ENCODE measurements at places on chromosomes 4 and X. TPM values are rescaled to one million over a fixed set of nuclear protein-coding genes. Genes with fewer than 3 reads are reported as not detected.

- no peak overlapping the region for H3K27ac ChIP-seq
- no peak for DNase-seq
- H3K4me1 ChIP-seq = no peaks in the 10 kb centered on the region
- H3K4me3 ChIP-seq = no peak overlapping the region
Observed at GRCh38 chrX:48497871-48498270, 10.9 kb upstream of the PORCN start.

Gene LAMTOR3
- total RNA-seq = 74.6 TPM

DNA sequence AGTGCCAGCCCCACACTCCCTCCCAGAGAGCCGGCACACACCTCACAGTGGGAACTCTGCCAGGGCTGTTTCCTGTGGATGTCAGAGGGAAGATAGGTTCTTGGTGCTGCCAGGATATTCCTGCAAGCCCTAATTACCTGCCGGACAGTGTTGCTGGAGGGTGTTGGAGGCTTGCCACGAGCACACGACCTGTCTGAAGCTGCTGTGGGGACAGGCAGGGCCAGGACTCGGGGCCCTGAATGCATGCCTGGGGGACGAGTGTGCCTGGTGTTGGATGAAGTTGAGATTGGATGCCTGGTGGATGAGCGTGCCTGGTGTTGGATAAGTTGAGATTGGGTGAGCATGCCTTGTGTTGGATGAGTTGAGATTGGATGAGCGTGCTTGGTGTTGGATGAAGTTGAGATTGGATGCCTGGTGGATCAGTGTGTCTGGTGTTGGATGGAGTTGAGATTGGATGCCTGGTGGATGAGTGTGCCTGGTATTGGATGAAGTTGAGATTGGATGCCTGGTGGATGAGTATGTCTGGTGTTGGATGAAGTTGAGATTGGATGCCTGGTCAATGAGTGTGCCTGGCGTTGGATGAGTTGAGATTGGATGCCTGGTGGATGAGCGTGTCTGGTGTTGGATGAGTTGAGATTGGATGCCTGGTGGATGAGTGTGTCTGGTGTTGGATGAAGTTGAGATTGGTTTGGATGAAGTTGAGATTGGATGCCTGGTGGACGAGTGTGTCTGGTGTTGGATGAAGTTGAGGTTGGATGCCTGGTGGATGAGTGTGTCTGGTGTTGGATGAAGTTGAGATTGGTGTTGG, 23.2 kb upstream of the UVSSA start:
- no peaks in the 10 kb centered on the region for H3K27me3 ChIP-seq
- no peak overlapping the region for H3K27ac ChIP-seq
- DNase-seq = no peak
- H3K4me1 ChIP-seq = no peaks in the 10 kb centered on the region

DNA sequence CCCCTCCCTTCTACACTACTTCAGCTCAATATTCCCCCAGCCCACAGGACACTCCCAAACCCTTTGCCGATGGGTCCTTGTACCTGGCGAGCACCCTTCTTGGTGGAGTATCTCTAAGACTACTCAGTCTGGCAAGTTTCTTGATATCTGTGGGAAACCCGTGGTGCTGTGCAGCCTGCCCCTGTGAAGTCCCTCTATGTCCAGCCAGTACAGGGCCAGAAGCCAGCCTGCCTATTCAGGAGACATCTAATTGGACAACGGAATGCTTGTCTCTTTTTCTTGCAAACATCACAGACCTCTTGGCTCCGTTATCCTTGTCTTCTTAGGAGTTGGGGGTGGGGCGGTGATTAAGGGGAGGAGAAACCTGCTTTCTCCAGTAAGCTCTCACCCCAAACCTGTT, 3.7 kb upstream of the IGFBP7 start:
- DNase-seq = no peak
- H3K27me3 ChIP-seq = no peaks in the 10 kb centered on the region
- no peaks in the 10 kb centered on the region for H3K36me3 ChIP-seq
- no peaks in the 10 kb centered on the region for H3K4me1 ChIP-seq

Gene PNMA6A
- total RNA-seq = 1.4 TPM

- DNase-seq = no peak
- H3K27me3 ChIP-seq = no peaks in the 10 kb centered on the region
- H3K27ac ChIP-seq = no peak overlapping the region
- no peaks in the 10 kb centered on the region for H3K36me3 ChIP-seq
- H3K4me3 ChIP-seq = no peak overlapping the region
- no peaks in the 10 kb centered on the region for H3K4me1 ChIP-seq
Observed at GRCh38 chr4:26568446-26568994, 15.4 kb upstream of the TBC1D19 start.

Measured in sigmoid colon (tissue), 7 donors.